ENCODE measurements at places on chromosomes 16 and 17.
A peak's percentile ranks its signal among the peaks of the same experiment; 100 is the strongest.

GRCh38 chr17:74267579-74267978 is 6.5 kb upstream of the DNAI2 start:
- no peak for DNase-seq

DNA sequence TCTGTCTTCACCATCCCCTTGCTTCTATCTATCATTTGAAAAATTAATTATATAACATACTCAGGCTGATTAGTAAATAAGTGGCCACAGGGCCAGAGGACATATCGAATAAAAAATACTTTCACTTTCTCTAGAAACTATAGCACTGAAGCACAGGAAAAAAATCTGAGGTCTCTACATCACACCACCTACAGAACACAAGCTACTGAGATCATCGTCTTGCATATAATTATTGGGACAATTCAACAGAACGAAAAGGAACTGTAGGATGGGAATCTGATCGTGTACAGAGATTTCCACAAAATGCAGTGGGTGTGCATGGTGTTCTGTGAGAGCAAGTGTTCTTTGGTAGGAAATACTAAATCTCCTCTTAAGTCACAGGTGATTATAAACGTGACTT is 289.6 kb upstream of the ERCC4 start:
- no peak for DNase-seq

GRCh38 chr17:1087381-1088241 is 90.7 kb downstream of the TIMM22 start:
- no peak for DNase-seq

DNA sequence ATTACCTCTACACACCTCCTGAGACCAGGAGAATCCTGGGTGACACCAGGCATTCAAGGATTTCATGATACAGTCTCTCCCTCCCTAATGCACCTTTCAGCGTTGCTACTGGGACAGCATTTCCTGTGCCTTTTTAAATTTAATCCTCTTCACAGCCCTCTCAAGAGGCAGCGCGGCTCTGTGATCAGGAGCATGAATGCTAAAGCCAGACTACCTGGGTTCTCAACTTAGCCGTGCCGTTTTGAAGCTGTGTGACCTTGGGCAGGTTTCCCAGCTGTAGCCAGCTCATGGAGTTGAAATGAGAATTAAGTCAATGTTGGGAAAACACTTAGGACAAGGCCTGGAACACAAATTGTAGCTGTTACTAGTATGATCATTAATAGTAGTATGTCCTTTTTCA is 191.8 kb downstream of the XYLT1 start:
- DNase-seq, result no peak

DNA sequence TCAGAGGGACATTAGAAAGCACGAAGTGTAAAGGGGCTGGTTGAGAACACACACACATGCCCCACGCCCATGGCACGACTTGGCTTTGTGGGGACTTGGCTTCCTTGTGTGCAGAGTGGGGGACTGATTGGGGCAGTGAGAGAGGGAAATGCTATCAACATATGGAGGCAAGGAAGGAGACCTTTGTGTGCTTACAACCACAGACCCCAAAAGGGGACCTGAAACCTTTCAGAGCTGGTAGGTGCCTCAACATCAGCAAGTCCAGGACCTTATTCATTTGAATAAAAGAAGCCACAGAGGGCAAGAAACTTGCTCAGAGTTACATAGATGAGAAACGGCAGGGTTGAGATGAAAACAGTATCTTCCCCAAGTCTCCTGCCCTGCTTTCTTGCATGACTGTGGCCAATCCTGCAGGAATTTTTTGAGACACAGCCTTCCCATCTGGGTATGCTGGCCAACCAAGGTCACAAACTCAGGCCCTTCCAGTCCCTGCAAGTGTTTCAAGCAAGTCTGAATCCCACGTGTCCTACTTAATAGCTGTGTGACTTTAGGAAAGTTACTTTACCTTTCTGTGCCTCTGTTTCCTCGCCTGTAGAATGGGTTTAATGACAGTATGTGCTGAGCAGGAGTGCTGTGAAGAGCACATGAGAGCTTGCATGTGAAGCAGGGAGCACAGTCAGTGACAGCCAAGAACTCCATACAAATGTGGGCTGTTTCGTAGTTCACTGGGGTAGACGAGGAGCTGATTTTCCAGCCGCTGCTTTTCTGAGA is 26.2 kb downstream of the C16orf78 start:
- no peak for DNase-seq

DNA sequence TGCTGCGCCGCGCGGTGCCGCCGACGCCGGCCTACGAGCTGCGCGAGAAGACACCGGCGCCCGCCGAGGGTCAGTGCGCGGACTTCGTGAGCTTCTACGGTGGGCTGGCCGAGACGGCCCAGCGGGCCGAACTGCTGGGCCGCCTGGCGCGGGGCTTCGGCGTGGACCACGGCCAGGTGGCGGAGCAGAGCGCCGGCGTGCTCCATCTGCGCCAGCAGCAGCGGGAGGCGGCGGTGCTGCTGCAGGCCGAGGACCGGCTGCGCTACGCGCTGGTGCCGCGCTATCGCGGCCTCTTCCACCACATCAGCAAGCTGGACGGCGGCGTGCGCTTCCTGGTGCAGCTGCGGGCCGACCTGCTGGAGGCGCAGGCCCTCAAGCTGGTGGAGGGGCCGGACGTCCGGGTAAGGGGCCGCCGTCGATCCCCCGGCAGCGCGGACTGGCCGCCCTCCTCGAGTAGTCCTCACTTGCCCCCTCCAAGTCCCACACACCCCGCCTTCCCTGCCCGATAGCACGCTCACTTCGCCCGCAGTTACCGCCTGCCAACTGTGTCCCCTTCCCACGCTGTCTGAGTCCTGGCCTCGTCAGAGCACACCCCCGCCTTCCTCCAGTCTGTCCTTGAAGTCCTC is 470 bp downstream of the MLYCD start:
- DNase-seq, result peak; percentile 32

DNA sequence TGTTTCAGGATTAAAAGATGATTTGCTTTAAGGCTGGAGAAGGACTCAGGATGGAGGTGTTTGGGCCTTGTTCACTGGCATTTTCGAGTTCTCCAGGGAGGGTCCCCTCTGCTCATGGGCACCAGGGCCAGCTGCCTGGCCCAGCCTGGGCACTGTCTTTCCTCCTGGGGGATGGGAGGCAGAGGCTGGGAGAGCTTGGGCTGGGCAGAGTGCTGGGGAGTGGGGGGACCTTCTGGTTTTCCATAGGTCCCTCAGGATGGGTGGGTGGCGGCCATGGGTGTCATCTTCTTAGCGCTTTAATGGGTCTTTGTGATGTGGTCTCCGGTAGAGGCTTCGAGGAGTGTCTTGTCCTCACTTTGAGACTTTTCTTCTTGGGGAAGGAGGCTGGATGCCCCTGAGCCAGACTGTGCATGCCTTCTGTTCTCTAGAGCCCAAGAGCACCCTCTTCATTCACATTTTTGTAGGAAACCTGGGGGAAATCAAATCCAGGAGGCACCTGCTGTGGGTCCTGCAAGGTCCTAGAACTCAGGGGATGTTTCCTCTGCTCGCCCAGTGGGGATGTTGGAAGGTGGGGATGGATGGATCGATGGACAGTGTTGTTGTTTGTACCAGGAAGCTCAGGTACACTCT is 5.7 kb downstream of the NKD1 start:
- no peak for DNase-seq

DNA sequence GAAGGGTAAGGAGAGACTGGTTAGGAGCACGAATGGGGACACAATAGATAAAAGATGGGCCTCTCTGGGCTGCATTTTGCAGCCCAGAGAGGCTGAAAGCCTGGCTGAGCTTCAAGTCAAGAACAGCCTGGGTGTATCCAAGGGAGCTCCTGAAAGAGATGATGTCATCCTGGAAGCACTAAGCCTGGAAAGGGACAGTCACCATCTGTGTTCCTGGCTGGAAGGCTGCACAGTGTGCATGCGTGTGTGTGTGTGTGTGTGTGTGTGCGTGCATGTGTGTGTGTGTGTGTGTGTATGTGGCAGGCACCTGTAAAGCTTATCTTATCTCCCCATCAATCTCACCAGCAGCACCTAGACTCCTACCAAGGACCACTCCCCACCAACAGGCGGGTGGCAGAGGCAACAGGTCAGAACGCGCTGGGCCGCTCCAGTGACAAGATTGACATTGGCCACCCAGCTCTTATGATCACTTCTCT is 44.1 kb downstream of the COG7 start:
- DNase-seq, result no peak

GRCh38 chr17:5913032-5913531 is 157.1 kb upstream of the WSCD1 start:
- no peak for DNase-seq

GRCh38 chr16:89996178-89996489 is 23.1 kb downstream of the DBNDD1 start:
- no peak for DNase-seq

Measured in activated CD4-positive, alpha-beta T cell treated with anti-CD3 and anti-CD28 coated beads, Interleukin-2, Interleukin-6, amounts not matched to agents 100 ng/mL and 50 ng/mL, durations not matched to agents 16 hours and 8 hours (primary cell).